ENCODE measurements at places on chromosomes 2 and 18.

- DNase-seq: no peak
Measured at GRCh38 chr18:79533591-79533990, 137.9 kb downstream of the NFATC1 start.

DNA sequence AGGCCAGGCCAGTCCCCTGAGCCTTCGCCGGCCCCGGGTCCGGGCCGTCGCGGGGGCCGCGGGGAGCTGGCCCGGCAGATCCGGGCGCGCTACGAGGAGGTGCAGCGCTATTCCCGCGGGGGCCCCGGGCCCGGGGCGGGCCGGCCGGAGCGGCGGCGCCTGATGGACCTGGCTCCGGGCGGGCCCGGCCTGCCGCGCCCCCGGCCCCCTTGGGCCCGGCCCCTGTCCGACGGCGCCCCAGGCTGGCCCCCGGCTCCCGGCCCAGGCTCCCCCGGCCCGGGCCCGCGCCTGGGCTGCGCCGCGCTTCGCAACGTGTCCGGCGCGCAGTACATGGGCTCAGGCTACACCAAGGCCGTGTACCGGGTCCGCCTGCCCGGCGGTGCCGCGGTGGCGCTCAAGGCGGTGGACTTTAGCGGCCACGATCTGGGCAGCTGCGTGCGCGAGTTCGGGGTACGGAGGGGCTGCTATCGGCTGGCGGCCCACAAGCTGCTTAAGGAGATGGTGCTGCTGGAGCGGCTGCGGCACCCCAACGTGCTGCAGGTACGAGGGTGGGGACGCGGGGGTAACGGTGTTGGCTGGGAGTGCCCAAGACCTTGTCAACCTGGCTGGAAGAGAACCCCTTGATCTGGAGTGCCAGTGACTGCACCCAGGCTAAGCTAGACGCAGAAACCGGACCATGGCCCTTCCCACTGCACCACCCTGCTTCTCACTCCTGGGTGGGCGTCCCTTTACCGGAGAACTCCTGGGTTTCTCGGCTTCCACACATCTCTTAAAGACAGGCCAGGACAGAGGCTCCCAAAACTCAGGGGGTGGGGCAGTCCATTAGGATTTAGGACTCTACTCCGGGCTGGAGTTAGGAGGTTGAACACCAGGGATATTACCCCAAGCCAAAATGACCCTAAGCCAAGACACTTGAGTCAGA is 739 bp downstream of the PKDCC start:
- no peak for DNase-seq

DNA sequence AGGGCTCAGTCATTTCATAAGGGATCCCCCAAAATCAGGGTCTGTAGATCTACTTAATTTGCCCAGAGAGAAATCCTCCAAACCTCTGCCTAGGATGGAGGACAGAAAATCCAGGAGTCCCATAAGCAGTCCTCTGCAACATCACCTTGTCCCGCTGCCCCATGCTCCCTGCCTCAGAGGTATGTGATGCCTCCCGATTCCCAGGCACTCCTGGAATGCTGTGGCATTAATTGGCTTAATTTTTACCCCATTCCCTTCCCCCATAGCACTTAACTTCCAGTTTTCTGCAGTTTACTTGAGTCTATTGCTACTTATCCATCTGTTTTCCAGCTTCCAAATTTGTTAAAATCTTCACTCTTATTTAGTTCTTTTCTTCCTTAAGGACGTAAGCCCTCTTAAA is 91.6 kb upstream of the TSPYL6 start:
- no peak for DNase-seq

GRCh38 chr18:5106730-5107129 is 90.3 kb downstream of the AKAIN1 start:
- no peak for DNase-seq

DNA sequence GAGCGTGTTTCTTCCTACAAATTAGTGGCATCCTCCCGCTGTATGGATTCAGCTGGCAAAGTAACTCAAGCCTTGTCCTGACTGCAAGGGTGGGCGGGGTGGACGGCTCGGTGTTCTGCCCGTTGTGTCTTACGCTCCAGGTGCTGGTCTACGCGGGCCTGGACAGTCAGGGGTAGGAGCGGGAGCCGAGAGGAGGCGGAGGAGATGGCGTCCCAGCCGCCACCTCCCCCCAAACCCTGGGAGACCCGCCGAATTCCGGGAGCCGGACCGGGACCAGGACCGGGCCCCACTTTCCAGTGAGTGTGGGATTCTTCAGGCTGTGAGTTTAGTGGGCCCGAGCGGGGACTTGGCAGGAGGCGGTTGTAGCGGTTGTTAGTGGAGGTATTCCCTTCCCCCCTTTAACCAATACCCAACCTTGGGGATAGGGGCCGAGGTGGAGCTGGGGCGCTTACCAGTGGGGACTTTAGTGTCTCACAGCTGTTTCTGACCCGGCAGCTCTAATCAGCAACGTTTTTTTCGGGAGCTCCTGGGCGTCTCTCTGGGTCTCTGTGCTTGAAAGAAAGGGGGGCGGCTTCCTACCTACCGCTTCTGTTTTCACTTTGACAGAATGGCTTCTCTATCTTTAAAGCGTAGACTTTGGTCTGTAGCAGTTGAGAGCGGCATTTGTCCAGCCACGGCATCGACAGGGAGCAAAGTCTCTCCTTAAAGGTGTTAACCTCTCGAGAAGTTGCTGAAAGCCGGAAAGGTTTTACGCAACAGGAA is at the start of the genes PEX13 and PUS10:
Gene PEX13, plus strand, starts transcription at position 165 of the 762 bp plus-strand sequence. Its CDS starts 40 bp downstream, at position 205.
Gene PUS10, minus strand, starts transcription at position 700 of the 762 bp plus-strand sequence. CDS start 6,365 bp downstream, outside the sequence.
- peak; percentile 82 for DNase-seq

DNA sequence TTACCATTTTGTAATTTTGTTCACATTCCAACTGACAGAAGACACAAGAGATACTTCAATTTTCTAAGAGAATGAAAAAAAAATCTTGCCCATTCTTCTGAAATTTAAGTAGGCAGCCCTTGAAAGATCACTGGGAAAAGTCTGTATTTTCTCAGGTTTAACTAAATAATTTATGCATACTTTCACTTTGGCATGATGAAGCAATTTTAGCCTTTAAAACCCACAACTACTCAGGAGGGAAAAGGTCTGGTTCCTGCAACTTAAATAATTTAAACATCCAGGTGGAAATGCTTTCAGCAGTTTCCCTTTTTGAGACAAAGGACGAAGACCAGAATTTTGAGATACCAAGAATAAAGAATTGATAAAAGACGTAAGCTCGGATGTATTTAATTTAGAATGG is 61.4 kb downstream of the ZEB2 start:
- DNase-seq: no peak

GRCh38 chr2:185475914-185476313 is 262.7 kb upstream of the FSIP2 start:
- DNase-seq: no peak

GRCh38 chr2:119377993-119378345 is 11.2 kb downstream of the DBI start:
- DNase-seq: no peak

DNA sequence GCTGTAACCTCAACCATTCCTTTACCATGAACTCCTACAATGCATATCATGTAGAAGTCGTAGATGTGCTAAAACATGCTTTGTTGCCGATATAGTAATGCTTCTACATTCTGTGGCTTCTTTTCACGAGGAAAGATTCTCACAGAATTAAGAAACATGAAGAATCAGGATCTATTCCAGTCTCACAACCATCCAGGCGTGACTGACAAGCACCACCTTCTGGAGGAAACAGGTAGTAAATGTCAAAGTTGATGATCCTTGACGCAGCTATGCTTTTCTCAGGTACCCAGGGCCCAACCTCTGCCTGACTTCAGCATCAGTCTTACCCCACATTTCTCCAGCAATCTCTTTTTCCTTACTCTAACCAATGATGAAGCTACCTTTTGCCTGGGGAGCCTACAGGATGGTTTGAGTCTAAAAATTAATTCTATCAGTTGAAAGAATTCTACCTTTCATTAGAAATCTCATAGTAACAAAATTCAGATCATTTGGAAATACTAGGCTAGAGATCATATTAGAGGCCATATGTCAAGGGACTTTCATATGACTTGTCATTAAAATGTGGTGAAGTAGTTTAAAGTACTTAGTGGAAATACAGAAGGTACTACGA is 123.3 kb upstream of the RND3 start:
- DNase-seq: peak; percentile 57

GRCh38 chr2:147451902-147452515 is 392.8 kb upstream of the ACVR2A start:
- DNase-seq: no peak

All from H7 (cell line).